ENCODE measurements at places on chromosomes 5 and 9.

DNA sequence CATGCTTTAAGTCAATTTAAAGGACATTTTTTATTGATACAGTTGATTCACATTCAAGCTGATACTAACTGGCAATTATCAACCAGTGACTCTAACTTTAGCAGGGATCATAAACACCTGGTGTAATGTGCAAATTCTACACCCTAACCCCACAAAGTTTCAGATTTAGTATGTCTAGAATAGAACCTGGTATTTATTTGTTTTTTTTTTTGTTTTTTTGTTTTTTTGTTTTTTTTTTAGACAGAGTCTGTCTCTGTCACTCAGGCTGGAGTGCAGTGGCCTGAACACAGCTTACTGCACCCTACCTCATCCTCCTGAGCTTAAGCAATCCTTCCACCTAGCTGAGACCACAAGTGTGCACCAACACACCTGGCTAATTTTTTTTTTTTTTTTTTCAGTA, 311.2 kb upstream of the SEMA6A start:
- no peak for DNase-seq

- peak; percentile 41 for DNase-seq
Observed at GRCh38 chr9:72633966-72634365, 112.6 kb downstream of the TMC1 start.

- DNase-seq = no peak
Observed at GRCh38 chr5:10648806-10649665, 85.2 kb downstream of the ANKRD33B start.

- DNase-seq = no peak
Observed at GRCh38 chr5:32088214-32088613, 85.9 kb downstream of the GOLPH3 start.

DNA sequence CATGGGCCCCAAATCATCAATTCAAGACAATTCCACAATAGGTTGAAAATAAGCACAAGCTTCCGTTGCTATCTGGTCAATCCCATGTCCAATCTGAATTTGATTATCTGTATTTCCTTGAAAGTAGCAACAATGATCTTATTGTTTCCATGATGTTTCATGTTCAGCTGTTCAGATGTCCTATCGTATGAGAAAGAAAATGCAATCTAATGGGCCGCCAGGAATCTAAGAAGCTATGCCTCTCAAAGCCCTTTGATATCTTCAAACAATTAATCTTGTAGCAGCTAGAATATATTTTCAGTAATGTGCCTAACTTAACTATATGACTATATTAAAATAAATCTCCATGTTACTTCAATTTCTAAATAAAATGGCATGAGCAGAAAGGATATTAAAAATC, 32.1 kb upstream of the ALDOB start:
- DNase-seq = no peak

- DNase-seq = no peak
Observed at GRCh38 chr5:72723581-72723980, 92.9 kb upstream of the TNPO1 start.

DNA sequence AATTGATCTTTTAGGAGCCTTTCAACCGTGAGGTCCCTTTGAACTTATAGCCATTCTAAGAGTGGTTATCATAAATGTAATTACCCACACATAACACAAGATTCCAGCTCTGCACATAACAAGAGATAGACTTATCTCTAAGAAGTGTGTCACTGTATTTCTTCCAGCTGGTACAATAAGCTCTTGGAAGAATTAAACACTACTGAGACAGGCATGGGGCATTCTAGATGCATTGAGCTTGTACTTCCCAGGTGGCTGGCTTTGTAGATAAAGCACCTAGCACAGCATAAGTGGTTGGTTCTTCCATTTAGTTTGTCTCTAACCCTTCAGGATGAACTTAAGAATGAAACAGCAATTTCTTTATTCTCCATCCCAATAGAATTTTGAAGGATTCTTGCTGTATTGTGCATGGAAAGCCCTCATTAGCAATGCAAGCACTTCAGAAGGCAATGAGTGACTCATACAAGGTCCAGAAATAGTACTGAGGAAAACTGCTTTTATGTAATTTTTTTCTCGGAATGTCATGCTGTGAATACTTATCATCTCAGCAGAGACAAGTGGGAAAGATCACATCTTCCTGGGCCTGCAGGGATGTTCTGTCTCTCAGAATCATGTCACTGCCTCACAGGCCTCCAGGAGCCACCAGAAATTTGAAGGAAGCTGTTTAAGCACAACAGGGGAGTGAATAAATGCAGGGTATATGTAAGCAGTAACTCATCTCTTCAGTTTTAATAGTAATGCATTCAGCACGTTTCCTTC, 91.1 kb upstream of the CD180 start:
- no peak for DNase-seq

GRCh38 chr9:9754186-9754585, 858.6 kb downstream of the PTPRD start:
- DNase-seq = no peak

DNA sequence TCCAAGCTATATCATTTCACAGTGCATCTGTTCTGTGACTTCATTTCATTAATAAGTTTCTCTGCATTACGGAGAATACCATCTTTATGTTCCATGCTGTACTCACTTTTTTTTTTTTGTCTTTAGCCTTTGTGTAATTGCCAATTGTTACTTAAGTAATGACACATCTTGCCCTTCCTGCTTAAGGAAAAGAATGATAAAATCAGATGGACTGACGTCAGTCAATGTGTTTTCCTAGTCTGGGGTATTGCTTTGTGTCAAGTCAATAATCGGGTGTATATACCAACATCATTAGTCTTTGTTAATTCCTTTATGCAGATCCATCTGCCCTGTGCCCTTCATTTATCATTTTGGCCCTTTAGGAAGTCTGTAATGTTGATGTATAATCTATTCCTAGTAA, 133.5 kb downstream of the CD180 start:
- no peak for DNase-seq

GRCh38 chr5:146789712-146790653, 88.6 kb downstream of the PPP2R2B start:
- no peak for DNase-seq

GRCh38 chr9:27278374-27278773, 18.6 kb downstream of the EQTN start:
- no peak for DNase-seq

- no peak for DNase-seq
Observed at GRCh38 chr9:82128011-82128696, 139.6 kb downstream of the SPATA31D1 start.

GRCh38 chr5:160375166-160375565, 4.7 kb upstream of the C1QTNF2 start:
- no peak for DNase-seq

GRCh38 chr5:107516452-107517184, 154.1 kb downstream of the EFNA5 start:
- DNase-seq = no peak

- DNase-seq = no peak
Observed at GRCh38 chr5:61788548-61788947, 456.5 kb downstream of the ZSWIM6 start.

DNA sequence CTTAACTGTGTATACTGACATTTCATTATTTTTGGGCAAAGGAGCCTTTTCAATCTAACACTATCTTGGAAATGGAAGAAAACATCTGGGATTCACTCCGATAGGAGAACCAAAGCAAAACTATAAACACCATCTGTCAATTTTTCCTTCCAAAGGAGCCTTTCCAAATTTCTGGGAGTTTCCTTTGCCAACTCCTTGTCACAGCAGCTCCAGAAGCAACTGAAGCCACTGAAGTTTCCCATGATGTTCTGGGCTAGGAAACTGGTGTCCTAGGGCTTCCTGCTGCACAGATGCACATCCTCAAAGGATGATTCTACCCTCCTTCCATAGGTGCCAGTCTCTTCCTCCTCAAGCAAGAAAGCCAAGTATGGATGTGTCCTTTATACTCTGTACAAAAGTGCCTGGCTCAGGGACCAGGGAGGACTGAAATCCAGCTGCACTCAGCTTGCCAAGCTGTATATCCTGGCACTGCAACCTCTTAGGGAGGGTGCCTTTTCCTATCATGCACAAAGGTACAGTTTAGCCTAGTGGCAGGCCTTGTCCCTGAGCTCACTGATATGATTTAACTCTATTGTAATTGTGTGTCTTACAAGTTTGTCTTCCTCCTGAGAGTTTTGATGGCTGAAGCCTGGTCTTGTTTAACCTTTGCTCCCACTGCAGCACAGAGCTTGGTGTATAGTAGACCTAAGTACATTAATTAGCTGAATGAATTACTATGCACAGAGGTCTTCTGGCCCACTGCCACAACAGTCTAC, 8.4 kb upstream of the UBAP1 start:
- DNase-seq = no peak

DNA sequence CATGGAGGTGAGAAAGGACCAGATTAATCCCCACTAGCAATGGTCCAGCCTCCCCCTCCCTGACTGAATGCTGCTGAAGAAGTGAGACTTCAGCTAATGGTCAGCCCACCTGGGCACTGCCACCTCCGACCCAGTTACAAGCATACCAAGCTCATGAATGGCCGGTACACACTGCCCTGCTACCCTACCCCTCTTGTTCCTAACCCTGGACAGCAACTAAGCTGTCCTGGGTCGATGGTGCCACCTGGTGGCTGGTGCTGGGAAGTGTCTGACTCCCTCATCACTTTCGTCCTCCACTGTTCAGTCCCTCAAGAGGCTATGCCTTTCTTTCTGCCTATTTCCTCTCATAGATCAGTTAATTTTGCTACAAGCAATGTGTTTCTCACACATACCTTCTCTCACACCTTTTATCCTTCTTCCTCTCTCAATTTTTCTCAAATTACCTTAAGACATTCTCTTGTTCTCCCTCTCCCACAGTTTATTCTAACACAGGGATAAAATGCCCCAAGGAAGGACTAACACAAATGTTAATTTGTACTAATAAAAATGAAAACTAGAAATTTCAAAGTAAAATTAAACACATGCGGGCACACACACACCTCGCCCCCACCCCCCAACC, 42.4 kb downstream of the PAX5 start:
- DNase-seq = peak; percentile 81

- DNase-seq = no peak
Observed at GRCh38 chr5:75640826-75641225, 29.6 kb downstream of the ANKDD1B start.

GRCh38 chr5:54285686-54286085, 24.7 kb downstream of the ARL15 start:
- no peak for DNase-seq

GRCh38 chr5:94366811-94367210, 251.6 kb downstream of the KIAA0825 start:
- no peak for DNase-seq

GRCh38 chr5:133635051-133635450, 22.7 kb upstream of the FSTL4 start:
- no peak for DNase-seq

- no peak for DNase-seq
Observed at GRCh38 chr9:35271637-35272036, 109.8 kb downstream of the UNC13B start.

- no peak for DNase-seq
Observed at GRCh38 chr9:123620239-123620638, 264.2 kb downstream of the CRB2 start.

GRCh38 chr5:173325091-173325698, 3.0 kb downstream of the STC2 start:
- no peak for DNase-seq

GRCh38 chr5:113574417-113574816, 60.9 kb downstream of the YTHDC2 start:
- DNase-seq = no peak

DNA sequence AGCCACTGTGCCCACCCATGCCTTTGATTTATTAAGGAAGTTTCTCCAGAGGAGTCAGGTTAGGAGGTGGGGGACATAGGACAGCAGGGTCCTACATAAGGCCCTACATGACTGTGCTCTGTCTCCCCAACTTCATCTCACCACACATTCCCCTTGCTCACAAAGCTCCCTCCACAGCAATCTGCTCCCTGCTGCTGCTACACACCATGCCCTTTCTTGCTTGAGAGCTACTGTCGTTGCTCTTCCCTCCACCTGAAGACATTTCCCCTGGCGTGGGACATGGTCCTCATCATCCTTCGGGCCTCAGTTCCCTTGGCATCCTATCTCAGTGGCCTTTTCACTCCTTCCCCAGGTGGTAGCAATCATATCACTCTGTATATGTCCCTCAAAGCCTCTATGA, 75.9 kb upstream of the DAPK1 start:
- DNase-seq = no peak

GRCh38 chr9:107215381-107215780, 67.7 kb upstream of the RAD23B start:
- no peak for DNase-seq

- DNase-seq = no peak
Observed at GRCh38 chr5:147310059-147310704, 75.4 kb downstream of the STK32A start.

DNA sequence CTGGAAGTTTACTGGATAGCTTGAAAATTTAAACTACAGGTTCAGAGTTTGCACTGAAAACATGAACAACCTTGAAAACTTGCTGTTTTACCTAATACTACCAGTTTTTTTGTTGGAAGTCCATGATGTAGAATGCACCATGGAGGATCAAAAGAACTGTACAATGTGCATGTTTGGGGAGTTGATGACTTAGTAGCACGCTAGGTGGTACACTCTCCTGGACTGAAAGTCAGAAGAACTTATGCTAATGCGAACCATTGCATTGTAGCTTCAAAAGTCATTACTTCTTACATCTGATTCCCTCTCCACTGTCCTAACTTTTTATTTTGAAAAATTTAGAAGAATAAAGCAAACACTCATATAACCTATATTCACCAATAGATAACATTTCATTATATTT, 211.0 kb downstream of the OSTF1 start:
- DNase-seq = no peak

- DNase-seq = no peak
Observed at GRCh38 chr9:124079176-124079925, 67.8 kb downstream of the LHX2 start.

- DNase-seq = no peak
Observed at GRCh38 chr5:93189707-93190120, 391.3 kb downstream of the NR2F1-AS1 start.

DNA sequence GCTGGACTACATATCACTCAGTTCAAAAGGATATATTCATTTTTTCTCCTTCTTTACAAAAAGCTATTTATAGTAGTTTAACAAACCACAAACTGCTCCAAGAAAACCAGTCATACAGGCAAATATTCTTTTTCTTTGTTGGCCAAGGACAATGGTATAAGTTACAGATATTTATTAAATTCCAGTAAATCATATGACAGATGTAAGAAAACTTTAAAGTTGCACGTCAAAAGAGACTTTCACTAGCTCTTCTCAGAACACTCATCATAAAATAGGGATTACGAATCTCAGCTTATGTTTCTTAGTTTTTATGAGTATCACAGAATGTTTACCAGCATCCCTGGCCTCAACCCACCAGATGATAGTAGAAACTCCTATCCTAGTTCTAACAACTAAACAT, 67.2 kb downstream of the ANKRD31 start:
- DNase-seq = no peak
